ENCODE measurements at places on chromosomes 16 and 17.

- DNase-seq: no peak
These were observed 384.3 kb upstream of the PSMD7 start for GRCh38 chr16:73912281-73912680.

DNA sequence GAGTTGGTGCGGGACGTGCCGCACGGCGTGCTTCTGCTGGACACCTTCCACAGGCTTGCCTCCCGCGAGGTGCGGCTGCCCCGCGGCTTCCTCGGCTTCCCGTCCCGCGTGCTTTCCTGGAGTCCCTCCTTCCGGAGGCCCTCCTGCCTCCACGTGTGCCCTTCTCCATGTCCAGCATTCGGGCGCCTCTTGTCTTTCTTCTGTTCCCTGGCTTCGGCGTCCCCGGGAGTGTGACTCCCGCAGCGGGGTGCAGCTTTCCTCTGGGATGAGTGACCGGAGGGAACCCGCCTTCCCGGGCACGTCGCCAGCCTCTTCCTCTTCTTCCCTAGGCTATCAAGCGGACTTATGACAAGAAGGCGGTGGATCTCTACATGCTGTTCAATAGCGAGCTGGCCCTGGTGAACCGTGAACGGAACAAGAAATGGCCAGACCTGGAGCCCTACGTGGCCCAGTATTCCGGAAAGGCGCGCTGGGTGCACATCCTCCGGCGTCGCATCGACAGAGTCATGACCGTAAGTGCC lies 23.0 kb downstream of the DNAH2 start:
- DNase-seq: no peak

GRCh38 chr17:2267354-2267753 lies 36.2 kb downstream of the SMG6 start:
- DNase-seq: no peak

DNA sequence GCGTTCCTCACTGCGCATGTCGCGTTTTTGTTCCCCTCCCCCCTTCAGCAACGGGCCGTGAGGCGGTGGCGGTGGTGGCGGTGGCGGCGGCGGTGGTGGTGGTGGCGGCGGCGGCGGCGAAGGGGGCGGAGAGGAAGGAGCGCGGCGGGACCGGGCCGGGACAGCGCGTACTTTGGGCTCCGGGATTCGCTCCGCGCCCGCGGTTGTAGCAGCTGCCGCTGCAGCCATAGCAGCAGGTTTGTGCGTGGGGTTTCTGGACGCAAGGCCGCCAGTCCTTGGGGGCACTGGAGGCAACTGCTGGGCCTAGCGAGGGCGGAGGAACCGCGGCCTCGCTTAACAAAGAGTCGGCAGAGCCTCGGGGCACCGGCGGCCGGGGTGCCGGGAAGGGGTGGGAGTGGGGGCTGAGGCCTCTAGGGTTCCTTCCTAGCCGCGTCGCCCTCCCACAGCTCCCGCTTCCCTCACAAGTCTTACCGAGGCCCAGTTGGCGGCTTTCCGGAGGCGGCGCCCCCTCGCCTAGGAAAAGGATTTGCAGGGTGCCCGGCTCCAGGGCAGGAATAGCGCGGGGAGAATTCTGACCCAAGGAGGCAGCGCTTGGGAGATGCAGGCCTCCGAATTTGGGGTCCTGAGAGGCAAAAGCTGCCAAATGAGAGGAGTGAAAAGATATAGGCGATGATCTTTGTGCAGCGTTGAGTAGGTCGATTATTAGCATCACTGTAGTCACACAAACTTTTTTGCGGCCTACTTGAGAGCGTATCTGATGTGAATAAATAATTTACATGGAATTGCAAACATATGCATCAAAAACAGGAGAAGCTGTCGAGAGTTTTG lies at the start of gene DDX42:
TSS of gene DDX42 (plus strand) at position 30 of the 828 bp plus-strand sequence. CDS start 12,880 bp downstream, outside the sequence.
- DNase-seq: peak; percentile 90

DNA sequence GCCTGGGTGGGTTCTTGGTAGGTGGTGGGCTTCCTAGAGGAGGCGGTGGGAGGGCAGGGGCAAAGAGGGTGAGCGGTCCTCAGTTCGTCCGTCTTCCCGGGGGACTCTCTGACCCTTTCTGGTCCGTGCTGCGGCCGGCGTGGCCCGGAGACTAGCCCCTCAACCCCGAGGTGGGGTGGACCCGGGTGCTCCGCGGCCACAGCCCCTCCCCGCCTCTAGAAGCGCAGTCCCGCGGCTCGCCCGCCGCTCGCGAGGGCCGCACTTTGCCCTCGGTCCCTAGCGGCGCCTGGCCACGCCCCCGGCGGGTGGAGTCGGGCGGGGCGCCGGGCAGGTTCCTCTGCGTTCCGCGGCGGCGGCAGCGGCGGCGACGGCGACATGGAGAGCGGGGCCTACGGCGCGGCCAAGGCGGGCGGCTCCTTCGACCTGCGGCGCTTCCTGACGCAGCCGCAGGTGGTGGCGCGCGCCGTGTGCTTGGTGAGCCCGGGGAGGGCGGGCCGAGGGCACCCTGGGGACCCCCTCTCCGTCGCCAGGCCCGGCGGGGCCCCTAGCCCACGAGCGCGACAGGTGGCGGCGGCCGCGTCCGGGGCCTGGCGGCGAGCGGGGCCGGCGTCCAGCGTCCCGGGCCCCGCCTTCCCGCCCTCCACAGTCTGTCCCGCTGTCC lies at the start of gene SYNGR2:
TSS of gene SYNGR2 (plus strand) at position 340 of the 661 bp plus-strand sequence. CDS start at position 376, 36 bp downstream.
- peak; percentile 86 for DNase-seq

GRCh38 chr16:6104428-6104827 lies 1006.8 kb upstream of the EEF2KMT start:
- DNase-seq: no peak

GRCh38 chr17:35188111-35188510 lies 6.1 kb downstream of the SLC35G3 start:
- no peak for DNase-seq

GRCh38 chr16:54239456-54239855 lies 47.1 kb downstream of the IRX3 start:
- no peak for DNase-seq

- no peak for DNase-seq
These were observed 9.5 kb downstream of the PROCA1 start for GRCh38 chr17:28702026-28702751.

DNA sequence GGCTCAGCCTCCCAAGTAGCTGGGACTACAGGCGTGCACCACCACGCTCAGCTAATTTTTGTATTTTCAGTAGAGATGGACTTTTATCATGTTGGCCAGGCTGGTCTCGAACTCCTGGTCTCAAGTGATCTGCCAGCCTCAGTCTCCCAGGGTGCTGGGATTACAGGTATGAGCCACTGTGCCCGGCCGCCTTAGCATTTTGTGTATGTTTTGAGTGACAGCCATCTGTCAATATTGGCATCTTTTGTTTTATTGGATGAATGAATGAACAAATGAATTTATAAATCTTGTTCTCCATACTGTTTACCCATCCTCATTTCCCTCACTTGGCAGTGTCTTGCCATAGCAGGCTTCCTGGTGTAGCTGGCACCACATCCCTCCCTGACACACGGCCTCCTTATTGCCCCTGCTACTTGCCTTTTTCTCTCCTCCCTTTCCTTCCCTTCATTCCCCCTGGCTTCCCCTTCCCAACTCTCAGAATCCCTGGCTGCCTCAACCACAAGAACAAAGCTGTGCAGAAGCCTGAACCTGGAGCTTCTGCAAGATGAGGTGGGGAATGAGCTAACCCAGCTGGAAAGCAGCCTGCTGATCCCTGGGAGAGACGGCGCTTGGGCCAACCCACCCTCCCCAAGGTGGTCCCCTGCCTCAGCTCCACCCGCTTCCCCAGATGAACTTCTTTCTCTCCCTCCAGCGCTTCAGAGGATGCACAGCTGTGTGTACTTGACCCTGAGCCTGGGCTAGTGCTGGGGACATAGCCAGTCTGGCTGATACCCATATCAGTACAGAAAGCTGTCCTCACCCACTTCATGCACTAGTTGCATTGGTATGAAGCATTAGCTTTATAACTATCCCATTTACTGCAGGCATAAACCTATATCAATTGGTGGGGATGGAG lies 34.3 kb downstream of the WNT9B start:
- DNase-seq: no peak

- DNase-seq: peak; percentile 67
These were observed 40.9 kb downstream of the RFFL start for GRCh38 chr17:35022536-35023063.

DNA sequence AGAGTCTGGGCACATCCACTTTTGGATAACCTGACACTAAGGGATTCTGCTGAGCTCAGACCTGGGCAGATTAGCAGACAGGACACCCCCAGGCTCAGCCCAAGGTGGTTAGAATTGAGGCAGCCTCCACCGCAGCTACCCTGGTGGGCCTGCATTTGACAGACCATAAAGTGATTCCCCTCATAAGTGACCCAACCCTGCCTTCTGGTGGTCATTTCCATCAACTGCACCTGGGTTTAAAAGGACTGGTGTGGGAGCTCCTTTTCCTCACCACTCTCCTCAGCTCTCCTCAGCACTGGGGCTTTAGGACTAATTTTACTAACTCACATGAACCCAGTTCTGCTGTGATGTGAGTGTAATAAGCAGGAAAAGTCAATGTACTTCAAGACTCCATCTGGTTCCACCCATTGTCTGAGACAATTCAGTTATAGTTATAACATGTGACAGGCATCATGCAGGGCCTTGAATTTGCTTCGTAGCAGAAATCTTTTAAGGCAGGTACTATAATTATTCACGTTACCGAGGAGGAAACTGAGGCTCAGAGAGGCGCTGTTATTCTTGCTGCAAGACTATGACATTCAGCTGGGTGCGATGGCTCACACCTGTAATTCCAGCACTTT lies 42.5 kb downstream of the MYH3 start:
- no peak for DNase-seq

DNA sequence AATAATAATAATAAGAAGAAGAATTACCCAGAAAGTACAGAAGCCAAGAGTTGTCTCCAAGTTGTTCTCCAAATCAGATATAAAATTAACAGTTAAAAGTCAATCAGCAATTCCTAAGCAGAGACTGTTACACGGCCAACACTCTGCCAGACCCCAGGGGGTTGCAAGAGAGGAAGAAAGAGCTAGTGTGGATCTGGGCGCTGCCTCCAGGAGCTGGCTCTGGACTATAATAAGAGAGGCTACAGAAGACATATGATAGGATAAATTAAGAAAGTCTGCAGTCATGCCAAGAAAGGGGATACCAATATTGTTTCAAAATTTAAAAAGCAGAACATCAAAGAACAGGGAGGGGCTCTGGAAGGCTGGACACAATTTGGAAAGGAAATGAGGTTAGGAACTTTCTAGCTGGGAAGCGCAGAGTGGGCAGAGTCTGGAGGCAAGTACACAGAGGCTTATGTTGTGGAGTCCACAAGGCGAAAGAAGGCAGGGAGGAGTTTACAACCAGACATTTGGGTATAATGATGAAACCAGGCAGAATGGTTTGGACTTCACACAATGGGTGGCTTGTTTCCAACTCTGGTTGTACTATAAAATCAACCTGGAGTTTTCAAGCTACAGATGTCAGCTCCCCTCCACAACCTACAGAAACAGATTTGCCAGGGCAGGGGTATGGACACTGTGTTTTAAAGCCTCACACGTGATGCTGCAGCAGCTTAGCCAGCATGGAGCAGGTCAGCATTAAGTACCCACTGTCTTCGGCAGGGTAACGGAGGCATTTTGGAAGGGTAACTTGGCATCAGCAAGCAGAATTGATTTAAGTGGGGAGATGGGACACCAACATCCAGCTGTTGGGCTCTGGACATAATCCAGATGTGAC lies 49.4 kb downstream of the SLC39A11 start:
- DNase-seq: no peak

DNA sequence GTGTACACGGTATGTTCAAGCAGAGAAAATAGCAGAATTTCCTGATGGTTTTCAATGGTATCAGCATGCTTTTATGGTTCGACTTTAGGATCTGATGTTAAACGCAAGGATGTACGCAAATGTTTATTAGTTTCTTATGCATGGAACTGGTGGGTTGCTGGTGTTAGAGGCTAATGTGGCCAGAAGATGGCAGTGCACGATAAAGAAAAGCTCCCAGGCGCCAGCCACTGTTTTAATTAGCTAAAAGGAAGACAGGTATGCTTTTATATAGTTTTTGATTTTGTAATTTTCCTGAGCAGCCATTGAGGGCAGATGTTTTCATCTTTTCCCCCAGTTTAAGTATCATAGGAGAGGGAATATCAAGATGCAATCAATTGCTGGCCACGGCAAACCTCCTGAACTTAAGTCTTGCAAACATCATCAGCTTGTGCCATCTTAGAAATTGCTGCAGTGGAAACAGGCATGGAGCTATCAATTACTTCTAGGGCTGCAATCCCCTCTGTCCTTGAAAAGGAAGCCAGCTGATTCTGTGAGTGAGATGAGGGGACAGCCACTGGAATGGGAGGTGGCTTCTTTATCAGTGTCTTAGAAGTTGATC lies 648.5 kb upstream of the RBFOX1 start:
- DNase-seq: no peak

DNA sequence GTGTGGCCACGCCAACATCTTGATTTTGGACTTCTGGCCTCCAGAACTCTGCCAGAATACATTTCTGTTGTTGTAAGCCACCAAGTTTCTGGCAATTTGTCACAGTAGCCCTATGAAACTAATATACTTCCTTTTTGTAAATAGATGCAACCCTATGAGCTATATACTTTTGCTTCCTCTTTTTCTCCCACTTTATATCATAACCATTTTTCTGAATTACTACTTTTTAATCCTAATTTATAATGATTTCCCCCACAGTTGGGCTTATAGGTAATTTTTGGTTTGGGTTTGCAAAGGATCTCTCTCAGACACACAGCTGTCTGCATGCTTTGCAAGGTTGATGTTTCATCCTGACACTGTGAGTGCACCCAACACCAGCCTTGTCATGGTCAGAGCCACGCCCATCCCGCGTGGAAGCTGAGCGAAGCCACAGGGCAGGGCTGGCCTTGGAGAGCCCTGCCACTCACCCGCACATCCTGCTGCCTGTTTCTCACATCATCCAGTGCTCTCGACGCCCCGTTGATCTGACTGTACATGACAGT lies 5.8 kb downstream of the TRIM25 start:
- DNase-seq: peak; percentile 16

DNA sequence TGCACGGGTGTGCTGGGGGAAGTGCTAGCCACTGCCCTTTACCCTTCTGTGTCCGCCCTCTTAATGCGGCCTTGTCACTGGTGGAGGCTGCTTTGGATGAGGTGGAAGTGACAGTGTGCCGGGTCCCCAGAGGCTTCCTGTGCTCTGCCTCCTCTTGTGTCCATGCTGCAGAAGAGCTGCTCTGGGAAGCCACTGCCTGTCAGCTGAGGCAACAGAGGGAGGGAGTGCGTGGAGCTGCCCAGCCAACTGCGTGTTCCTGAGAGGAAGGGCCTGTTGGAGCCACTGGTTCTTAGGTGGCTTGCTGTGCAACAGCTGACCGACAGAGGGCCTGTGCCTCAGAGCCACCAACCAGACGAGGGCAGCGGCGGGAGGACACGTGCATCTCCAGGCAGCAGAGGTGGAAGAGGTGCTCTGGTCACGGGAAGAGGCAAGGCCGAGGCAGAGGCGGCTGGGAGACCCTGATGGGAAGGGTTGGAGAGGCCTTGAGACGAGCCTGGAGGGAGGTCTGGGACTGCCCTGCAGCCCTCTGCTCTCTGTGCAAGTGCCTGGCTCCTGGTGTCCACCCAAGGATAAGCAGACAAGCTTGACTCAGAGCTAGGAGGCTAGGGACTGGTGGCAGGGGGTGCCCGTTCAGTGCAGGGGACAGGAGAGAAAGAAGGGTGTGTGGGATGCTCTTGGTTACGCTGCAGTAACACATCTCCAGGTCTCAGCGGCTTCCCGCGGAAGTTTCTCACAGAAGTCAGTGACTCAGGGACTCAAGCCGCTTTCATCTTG lies 25.4 kb downstream of the B9D1 start:
- no peak for DNase-seq

All from activated CD4-positive, alpha-beta T cell treated with anti-CD3 and anti-CD28 coated beads, Interleukin-2, amount 50 U/mL, for 1 hour (primary cell).